Iris pigment epithelial cell (primary cell): ENCODE measurements at places on chromosomes 13 and 19.
A peak's percentile ranks its signal among the peaks of the same experiment; 100 is the strongest.

DNA sequence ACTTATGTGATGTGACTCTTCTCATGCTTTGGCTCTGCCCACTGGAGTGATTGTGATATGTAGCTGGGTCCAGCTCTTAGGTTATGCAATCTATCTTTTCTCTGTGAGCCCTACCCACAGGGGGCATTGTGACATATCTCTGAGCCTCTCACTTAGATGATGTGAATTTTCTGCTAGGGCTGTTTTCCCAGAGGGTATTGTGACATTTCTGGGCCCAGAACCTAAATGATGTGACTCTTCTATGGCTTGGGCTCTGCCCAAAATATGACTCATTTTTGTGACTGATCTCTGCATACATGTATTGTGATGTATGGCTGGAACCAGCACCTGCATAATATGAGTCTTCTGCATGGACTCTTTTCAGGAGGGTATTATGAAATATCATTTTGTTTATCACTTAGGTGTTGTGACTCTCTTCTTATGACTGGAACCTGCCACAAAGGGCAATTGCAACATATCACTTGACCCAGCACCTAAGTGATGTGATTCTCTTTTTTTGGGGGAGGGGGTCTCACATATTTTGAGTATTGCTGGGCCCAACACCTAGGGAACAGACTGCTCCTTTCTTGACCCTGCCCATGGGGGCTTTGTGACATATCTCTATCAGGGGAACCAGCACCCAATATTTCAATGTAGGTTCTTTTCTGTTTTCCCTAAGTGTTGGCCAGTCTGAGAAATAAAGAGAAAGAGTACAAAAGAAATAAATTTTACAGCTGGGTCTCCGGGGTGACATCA lies 12.1 kb upstream of the ZNF254 start:
- peak; percentile 57 for DNase-seq

- peak; percentile 50 for DNase-seq
These were observed 25.2 kb downstream of the SPATA13 start for GRCh38 chr13:24185591-24186232.

- no peak for DNase-seq
These were observed 38.6 kb upstream of the SEMA6B start for GRCh38 chr19:4597975-4598671.

DNA sequence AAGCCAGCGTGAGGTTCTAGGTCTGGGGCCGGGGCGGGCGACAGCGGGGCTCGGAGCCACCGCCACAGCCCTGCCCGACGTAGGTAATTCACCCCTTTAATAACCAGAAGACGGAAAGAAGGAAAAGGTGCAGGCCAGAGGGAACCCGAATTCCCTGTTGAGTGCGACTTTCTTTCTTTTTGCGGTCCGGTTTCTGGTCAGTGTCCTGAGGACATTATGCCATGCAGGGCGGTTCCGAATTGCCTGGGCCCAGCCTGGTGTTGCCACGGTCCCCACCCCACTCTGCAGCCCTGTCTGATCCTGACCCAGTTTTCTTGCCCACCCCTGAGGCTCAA lies 18.4 kb upstream of the TFDP1 start:
- DNase-seq, result no peak

DNA sequence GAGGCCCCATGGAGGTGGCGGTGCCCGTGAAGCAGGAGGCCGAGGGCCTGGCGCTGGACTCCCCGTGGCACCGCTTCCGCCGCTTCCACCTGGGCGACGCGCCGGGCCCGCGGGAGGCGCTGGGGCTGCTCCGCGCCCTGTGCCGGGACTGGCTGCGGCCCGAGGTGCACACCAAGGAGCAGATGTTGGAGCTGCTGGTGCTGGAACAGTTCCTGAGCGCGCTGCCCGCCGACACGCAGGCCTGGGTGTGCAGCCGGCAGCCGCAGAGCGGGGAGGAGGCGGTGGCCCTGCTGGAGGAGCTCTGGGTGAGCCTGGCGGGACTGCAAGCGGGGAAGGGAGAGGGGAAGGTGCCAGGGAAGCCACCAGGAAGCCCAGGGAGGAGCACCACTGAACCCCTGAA lies 5.8 kb downstream of the ZNF444 start:
- DNase-seq, result no peak

DNA sequence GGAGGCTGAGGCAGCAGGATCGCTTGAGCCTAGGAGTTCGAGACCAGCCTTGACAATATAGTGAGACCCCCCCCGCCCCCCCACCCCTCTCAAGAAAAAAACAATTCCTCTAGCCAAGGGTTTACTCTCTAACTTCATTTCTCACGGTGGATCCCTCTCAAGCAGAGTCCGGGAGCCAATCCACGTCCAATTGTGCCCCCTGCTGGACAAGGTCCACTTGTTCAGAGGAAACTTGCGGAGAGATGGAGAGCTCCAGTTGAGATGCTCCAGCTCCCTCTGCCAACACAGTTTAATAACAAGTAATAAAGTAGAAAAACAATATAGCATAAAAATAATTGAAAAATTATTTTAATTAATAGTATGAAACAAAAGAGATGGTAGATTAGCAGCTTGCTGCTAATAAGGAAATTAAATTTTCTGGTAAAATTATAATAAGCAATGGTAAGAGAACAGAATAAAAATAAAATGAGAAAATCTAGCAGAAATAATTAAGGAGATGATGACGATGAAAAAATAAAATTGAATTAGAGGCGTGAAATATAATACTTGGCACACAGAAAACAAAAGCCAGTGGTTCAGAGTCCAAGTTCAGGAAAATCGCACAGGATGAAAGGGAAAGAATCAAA lies 14.5 kb upstream of the SIGLEC14 start:
- DNase-seq, result peak; percentile 76

- no peak for DNase-seq
These were observed 118.3 kb downstream of the USP12 start for GRCh38 chr13:27053210-27053884.

DNA sequence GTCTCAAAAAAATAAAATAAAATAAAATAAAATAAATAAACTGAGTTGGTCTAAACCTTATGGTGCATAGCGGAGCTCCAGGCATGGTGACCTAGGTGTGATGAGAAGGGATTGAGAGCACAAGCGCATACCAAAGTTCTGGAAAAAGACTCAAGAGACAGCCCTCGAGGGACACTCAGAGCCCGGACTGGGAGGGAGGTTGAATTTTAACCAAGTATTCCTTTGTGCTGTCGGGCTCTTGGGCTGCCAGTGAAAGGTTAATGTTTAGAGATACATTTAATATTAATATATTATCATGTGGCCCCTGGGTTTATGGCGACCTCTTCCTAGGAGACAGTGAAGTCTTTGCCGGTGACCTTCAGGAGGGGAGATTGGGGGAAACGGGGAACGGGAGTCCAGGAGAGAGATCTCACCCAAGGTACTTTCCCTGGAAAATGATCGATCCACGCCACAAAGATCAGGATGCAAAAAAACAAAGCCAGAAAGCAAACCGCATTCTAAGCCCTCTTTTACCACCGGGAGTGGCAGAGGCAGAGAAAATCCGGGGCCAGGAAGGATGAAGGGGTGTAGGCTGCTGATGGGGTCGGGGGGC lies 1.6 kb downstream of the FUT6 start:
- no peak for DNase-seq

GRCh38 chr13:79522583-79522982 lies 41.6 kb downstream of the NDFIP2 start:
- DNase-seq, result peak; percentile 85

DNA sequence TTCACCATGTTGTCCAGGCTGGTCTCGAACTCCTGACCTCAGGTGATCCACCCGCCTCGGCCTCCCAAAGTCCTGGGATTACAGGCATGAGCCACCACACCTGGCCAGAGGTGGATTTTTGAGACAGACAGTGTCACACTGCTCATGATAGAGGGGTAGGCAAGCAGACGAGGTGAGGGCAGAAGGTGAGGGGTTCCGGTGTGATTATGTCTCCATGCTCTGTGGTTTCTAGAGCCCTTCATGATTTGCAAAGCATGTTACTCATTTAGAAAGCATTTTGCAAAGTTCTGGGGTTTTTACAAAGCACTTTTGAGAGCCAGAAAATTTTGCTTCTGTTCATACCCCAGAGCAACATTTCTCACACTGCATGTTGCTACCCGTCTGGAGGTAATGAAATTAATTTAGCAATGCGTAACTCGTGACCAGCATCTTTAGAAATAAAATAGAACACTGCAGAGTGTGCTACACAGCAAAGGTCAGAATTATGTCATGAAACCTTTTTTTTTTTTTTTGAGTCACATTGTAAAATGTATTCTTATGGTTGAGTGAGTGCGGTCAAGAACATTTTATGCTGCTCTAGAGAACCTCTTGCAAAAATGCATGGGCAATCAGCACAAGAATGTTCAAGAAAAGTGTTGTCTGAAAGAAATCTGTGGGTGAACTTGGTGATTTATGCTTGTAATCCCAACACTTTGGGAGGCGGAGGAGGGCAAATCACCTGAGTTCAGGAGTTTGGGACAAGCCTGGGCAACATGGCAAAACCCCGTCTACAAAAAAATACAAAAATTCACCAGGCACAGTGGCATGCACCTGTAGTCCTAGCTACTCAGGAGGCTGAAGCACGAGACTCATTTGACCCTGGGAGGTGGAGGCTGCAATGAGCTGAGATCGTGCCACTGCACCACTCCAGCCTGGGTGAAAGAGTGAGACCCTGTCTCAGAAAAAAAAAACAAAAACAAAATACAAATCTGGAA lies 58.0 kb downstream of the MAP4K1 start:
- DNase-seq, result peak; percentile 35

GRCh38 chr19:48509467-48510194 lies 2.0 kb downstream of the LMTK3 start:
- DNase-seq, result peak; percentile 18

DNA sequence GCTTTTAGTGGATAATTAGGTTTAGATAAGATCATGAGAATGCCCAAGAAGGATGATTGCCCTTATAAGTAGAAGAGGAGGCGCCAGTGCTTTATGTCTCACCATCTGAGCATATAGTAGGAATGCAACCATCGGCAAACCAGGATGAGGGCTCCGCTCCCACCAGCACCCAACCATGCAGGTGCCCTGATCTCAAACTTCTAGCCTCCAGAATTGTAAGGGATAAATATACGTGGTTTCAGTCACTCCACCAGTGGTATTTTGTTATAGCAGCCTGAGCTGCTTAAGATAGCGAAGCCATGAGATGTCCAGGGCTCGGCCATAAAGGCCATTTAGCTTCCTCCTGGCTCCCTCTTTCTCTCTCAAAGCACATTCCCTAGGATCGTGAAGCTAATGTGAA lies 413.9 kb downstream of the MZT1 start:
- DNase-seq, result no peak

- DNase-seq, result no peak
These were observed 10.3 kb downstream of the COG6 start for GRCh38 chr13:39665763-39666162.

GRCh38 chr19:1119475-1120217 lies 15.9 kb downstream of the GPX4 start:
- DNase-seq, result no peak

DNA sequence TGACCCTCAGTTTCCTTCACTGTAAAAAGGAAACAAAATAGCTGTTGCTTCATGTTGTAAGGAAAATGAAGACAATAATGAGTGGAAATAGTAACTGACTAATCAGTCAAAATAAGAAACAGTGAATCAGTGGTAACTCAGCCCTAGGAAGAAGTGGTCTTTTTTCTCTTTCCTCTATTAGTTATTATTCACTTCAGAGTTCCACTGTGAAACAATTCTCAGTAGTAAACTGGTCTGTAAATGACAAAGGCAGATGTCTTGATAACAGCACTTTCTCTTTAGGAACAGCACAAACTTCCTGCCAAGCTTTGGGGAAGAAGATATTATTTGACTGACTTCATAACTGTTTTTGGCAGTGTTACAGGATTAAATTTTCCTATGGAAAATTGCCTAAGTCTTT lies 600.5 kb upstream of the KLHL1 start:
- peak; percentile 15 for DNase-seq

- DNase-seq, result peak; percentile 59
These were observed 268.9 kb downstream of the IRS2 start for GRCh38 chr13:109517517-109517916.

- DNase-seq, result peak; percentile 98
These were observed 299.0 kb downstream of the ITGBL1 start for GRCh38 chr13:101751488-101751887.

- DNase-seq, result no peak
These were observed 586.6 kb downstream of the SLITRK1 start for GRCh38 chr13:83295686-83296085.

DNA sequence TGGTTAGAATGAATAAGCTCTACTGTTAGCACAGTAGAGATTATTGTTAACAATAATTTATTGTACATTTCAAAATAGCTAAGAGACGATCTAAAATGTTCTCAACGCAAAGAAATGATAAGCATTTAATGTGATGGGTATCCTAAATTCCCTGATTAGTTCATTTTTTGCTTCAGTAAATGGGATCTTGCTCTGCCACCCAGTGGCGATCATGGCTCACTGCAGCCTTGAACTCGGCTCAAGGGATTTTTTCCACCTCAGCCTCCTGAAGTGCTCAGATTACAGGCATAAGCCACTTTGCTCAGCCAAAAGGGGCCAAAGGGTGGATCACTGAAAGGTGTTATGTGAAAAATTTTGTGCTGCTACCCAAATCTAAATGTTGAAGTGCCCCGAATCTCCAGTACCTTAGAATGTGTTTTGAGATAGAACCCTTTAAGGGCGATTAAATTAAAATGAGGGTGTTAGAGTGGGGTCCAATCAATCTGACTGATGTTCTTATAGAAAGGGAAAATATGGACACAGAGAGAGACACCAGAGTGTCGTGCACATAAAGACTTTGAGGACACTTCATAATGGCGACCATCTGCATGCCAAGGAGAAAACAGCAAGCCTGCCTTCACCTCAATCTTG lies 31.5 kb upstream of the ZNF766 start:
- DNase-seq, result peak; percentile 69

DNA sequence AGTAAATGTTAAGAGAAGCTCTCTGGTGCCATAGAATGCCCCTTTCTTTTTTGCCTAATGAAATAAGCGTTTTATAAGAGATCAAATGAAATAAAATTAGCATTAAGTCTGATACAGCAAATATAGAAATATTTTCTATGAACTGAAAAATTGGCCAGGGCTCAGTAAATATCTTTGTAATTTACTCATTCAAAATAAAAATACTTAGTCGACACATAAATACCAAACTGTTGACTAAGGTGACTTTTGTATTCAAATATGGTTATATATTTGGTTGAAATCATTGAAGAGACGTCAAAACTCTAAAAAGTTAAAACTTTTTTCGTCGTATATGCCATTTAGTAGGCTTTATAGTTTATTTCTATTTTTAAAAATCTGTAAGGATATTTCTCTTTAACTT lies 25.6 kb downstream of the IPO5 start:
- peak; percentile 30 for DNase-seq

DNA sequence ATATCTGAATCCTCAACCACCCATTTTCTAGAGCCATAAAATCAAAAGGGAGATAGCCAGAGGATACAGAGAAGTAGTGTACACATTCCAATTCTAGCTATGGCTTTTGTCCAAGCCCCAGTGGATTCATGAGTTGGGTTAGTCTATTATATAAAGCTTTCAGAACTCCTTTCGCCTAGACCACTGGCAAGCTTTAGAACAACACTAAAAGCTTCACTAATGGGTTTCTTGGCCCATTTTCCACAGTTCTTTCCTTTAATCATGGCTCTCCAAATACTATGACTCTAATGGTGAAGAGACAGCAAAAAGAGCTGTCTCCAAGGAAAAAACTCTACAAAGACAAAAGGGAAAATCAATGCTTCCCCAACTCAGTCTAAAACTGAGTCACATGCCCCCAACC lies 48.2 kb upstream of the SLITRK5 start:
- DNase-seq, result no peak
